ENCODE measurements at places on chromosomes 13 and 19. TPM values are rescaled to one million over a fixed set of nuclear protein-coding genes. Genes with fewer than 3 reads are reported as not detected.

DNA sequence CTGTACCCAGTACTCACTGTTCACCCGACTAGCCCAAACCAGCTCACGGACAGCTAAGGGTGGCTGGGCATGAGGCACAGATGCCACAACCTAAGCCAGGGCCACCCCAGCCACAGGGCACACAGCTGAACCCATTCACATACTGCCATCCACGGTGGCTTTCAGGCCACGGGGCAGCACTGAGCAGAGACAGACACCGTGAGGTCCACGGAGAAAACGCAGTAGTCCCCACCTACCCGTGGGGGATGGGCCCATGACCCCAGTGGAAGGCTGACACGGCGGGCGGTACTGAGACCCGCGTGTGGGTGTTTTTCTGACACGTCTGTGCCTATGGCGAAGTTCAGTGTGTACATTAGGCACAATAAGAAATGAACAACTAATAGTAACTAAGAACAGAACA is 25.5 kb downstream of the IZUMO4 start:
- DNase-seq: no peak
- no peaks in the 10 kb centered on the region for H3K27me3 ChIP-seq
- H3K27ac ChIP-seq: no peak overlapping the region
- H3K36me3 ChIP-seq: peaks cover 69% of the 10 kb centered on the region

DNA sequence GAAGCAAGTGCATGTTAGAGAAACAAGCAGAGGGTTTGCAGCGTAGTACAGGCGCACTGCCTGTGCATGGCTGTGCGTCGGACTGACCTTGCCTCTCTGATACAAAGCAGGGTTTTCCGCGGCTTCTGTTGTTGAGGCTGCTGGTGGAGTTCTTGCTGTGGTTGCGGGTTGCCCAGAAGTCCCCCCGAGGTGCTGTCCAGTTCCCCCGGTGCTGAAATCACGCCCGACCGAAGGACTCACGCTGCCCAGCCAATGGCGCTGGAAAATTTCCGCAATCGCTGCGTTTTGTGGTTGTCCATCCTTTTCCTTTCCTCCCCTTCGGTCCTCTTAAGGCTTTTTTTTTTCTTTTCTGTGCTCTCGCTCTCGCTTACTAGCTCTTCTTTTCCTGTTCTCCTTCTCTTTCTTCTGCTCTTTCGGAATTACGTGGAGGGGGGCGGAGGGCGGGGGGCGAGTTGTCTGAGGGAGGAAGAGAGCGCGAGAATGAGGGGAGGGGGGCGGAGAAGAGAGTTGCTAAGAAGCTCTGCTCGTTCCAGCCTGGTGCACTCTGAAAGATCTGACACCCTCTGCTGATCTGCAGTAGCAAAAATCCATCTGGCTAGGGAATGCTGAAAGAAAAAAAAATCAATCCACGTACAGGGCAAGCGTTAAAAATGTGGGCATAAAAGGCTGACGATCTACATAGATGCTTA is at the start of gene SLITRK1:
Gene SLITRK1, minus strand, starts transcription at position 558 of the 689 bp plus-strand sequence. CDS start 967 bp downstream, outside the sequence.
- H3K27me3 ChIP-seq: peaks cover 3% of the 10 kb centered on the region
- H3K4me1 ChIP-seq: no peaks in the 10 kb centered on the region
- H3K27ac ChIP-seq: no peak within 1 kb of the TSS

- H3K27ac ChIP-seq: no peak overlapping the region
- H3K27me3 ChIP-seq: no peaks in the 10 kb centered on the region
- H3K4me1 ChIP-seq: no peaks in the 10 kb centered on the region
- DNase-seq: no peak
- no peaks in the 10 kb centered on the region for H3K36me3 ChIP-seq
Measured at GRCh38 chr13:30882026-30882850, 23.8 kb upstream of the MEDAG start.

DNA sequence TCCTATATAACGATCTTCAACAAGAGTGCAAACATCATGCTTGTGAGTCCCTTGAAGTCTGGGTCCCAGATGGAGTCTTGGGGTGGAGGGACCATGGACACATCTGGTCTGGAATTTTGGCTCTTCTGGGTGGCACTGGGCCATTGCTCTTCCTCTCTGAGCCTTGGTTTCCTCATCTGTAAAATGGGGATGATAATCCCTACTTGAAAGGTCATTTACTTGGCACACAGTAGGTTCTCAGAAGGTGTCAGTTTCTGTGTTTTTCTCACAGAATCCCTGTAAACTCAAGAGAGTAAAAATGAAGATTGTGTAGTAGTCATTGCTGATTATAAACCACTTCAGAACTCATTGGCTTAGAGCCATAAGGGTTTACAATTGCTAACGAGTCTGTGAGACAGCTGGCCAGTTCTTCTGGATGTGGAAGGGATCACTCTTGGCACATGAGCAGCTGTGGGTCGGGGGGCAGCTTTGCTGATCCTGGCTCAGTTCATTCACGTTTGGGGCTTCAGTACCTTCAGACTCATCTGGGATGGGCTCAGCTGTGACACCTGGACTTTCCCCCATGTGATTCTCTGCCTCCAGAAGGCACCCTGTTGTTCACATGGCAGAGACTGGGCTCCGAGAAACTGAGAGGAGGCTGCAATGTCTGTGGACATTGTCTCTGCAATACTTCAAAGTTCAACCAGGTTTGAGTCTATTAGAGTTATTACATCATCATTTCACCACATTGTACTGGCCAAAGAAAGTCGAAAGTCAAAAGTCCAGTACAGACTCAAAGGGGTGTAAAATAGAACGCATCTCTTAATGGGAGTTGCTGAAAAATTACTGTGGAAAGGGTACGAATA is 7.8 kb downstream of the CYP4F12 start:
- no peaks in the 10 kb centered on the region for H3K27me3 ChIP-seq
- peaks cover 18% of the 10 kb centered on the region for H3K36me3 ChIP-seq
- no peaks in the 10 kb centered on the region for H3K4me1 ChIP-seq
- H3K27ac ChIP-seq: peak overlapping the region; percentile 89

DNA sequence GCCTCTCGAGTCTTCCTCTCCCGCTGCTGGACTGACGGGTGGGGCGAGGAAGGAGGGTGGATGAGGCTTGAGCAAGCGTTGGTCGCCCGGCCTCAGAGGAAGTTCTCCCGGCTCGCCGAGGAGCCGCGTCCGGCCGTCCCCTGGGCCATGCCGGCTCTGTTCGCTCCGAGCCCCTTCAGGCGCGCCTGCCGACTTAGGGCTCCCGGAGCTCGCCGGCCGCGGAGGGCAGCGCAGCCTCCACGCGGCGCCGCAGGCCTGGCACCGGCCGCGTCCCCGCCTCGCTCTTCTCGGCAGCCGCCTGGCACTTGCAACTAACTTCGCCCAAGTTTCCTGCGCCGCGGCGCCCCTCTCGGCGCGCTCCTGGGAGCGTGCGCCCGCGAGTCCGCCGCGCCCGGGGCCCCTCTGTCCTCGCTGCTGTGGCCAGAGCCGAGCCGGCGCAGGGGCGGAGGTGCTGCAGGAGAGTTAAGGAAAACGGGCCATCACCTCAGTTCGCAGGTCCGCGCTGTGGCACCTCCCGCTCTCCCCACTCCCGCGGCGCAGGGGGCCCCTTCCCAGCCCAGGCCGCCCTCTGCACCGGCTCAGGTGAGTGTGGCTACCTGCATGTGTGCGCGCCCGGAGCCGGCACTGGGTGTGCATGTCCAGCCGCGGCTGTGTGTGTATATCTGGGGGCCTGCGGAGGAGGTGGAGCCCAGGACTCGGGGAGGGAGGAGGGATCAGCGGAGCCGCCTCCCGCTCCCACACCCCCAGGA is 641 bp upstream of the SOX21 start:
- peaks cover 39% of the 10 kb centered on the region for H3K27me3 ChIP-seq
- no peak overlapping the region for H3K4me3 ChIP-seq
- DNase-seq: peak; percentile 60
- H3K36me3 ChIP-seq: no peaks in the 10 kb centered on the region

DNA sequence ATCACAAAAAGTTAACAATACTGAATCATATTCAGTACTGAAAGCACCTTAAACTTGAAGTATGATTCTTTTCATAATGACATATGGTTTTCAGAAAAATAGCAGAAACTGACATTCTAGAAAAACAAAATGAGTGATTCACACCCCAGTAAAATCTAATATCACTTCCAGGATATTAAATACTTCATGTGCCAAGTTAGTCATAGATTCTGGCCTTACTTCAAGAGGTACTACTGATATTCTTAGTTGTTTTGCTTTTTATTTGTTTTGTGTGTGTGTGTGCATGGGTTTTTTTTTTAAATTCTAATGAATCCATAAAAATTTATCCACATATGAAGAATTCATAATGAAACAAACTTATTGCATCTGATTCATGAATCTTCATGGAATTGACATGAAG is 207.9 kb upstream of the UFM1 start:
- no peak overlapping the region for H3K27ac ChIP-seq
- no peak overlapping the region for H3K4me3 ChIP-seq
- no peaks in the 10 kb centered on the region for H3K4me1 ChIP-seq

- H3K36me3 ChIP-seq: no peaks in the 10 kb centered on the region
- H3K4me3 ChIP-seq: peak overlapping the region; percentile 58
- H3K27me3 ChIP-seq: no peaks in the 10 kb centered on the region
- no peaks in the 10 kb centered on the region for H3K4me1 ChIP-seq
Measured at GRCh38 chr19:55625004-55625326, 599 bp upstream of the ZNF784 start.

- DNase-seq: no peak
- H3K27me3 ChIP-seq: no peaks in the 10 kb centered on the region
- no peak overlapping the region for H3K4me3 ChIP-seq
- H3K27ac ChIP-seq: no peak overlapping the region
- no peaks in the 10 kb centered on the region for H3K4me1 ChIP-seq
Measured at GRCh38 chr13:69474011-69474685, 633.5 kb upstream of the ATXN8OS start.

GRCh38 chr13:27309401-27309958 is 38.9 kb downstream of the RASL11A start:
- no peak overlapping the region for H3K4me3 ChIP-seq
- no peaks in the 10 kb centered on the region for H3K27me3 ChIP-seq
- DNase-seq: no peak
- H3K4me1 ChIP-seq: no peaks in the 10 kb centered on the region
- H3K36me3 ChIP-seq: no peaks in the 10 kb centered on the region
- H3K27ac ChIP-seq: no peak overlapping the region

DNA sequence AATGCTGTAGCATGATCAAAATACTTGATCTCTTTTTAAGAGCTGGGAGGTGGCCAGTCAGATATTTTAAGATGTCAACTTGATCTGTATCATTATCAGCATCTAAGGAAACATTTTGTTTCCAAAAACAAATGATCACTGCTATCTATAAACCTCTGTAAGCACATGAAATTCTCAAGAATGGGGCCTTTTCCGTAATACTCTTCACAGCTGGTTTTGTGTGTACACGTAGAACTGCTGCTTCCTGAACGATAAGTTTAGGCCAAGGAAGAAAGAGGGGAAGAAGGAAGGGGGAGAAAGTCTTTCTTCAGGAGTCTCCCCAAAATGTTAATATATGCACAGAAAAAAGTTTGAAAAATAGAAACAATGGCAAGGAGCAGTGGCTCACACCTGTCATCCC is 25.7 kb downstream of the ARL11 start:
- H3K4me1 ChIP-seq: no peaks in the 10 kb centered on the region
- H3K36me3 ChIP-seq: no peaks in the 10 kb centered on the region
- no peak overlapping the region for H3K4me3 ChIP-seq
- no peak for DNase-seq

- H3K4me1 ChIP-seq: no peaks in the 10 kb centered on the region
- no peak for DNase-seq
- H3K27ac ChIP-seq: no peak overlapping the region
- no peaks in the 10 kb centered on the region for H3K27me3 ChIP-seq
- no peak overlapping the region for H3K4me3 ChIP-seq
Measured at GRCh38 chr19:33660410-33661124, 38.8 kb downstream of the CHST8 start.

PARP4 gene
- 23.0 TPM for total RNA-seq

HIPK4 gene
- not detected for total RNA-seq

MADCAM1 gene
- 0.32 TPM for total RNA-seq

Data from right lobe of liver (tissue), 6 donors.